ENCODE measurements at places on chromosomes 2 and 18.
A peak's percentile ranks its signal among the peaks of the same experiment; 100 is the strongest.

DNA sequence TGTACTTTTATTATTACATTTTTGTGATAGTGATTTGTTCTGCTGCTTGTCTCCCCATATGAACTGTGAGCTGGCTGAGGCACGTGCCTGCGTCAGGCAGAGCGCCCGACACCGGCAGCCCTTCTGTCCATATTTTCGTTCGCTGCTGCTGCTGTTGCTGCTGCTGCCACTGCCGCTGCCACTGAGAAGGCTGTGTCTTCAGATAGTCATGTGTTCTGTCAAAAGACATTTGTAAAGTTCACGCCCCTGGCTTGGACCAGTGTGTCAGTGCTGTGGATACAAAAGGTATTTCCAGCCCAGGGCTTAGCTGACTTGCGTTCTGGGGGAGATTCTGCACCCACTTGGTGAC is 47.0 kb downstream of the TWIST2 start:
- H3K4me3 ChIP-seq: no peak overlapping the region
- no peaks in the 10 kb centered on the region for H3K27me3 ChIP-seq
- DNase-seq: no peak
- peak overlapping the region; percentile 65 for H3K27ac ChIP-seq
- H3K36me3 ChIP-seq: no peaks in the 10 kb centered on the region

GRCh38 chr18:61203151-61203550 is 130.1 kb upstream of the CDH20 start:
- H3K36me3 ChIP-seq: no peaks in the 10 kb centered on the region
- no peak for DNase-seq
- no peaks in the 10 kb centered on the region for H3K4me1 ChIP-seq
- H3K27ac ChIP-seq: no peak overlapping the region

- no peak overlapping the region for H3K27ac ChIP-seq
- DNase-seq: no peak
- H3K4me1 ChIP-seq: no peaks in the 10 kb centered on the region
- H3K27me3 ChIP-seq: no peaks in the 10 kb centered on the region
Observed at GRCh38 chr2:107136733-107137132, 250.8 kb upstream of the ST6GAL2 start.

DNA sequence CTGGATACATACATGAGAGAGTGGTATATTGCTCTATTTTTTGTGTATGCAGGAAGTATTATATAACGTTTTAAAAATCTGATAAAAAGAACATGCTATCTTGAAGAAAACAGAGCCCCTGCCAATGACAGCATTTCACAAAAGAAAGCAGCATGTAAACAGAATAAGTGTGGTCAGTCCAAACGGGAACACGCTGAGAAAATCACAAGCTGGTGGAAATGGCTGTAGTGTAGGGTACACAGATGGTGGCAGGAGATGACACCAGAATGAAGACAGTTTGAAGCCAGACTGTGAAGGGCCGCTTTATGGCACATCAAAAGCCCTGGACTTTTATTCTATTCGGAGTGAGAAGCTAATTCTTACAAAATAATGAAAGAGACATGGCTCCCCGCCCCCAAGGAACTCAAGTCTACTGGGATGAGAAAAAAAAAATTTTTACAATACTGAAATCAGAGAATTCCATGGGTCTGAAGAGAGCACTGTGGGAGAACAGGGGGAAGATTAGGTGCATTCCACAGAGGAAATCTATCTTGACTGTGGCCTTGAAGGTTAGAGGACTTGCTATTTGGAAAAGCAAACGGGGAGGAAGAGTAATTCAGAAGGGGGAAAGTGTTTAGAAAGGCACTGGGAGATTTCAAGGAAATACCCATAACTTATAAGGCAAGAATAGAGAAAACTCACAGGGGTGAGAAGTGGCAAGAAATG is 217.7 kb upstream of the SMAD7 start:
- peaks cover 6% of the 10 kb centered on the region for H3K36me3 ChIP-seq
- H3K27ac ChIP-seq: no peak overlapping the region
- H3K27me3 ChIP-seq: no peaks in the 10 kb centered on the region
- DNase-seq: no peak

DNA sequence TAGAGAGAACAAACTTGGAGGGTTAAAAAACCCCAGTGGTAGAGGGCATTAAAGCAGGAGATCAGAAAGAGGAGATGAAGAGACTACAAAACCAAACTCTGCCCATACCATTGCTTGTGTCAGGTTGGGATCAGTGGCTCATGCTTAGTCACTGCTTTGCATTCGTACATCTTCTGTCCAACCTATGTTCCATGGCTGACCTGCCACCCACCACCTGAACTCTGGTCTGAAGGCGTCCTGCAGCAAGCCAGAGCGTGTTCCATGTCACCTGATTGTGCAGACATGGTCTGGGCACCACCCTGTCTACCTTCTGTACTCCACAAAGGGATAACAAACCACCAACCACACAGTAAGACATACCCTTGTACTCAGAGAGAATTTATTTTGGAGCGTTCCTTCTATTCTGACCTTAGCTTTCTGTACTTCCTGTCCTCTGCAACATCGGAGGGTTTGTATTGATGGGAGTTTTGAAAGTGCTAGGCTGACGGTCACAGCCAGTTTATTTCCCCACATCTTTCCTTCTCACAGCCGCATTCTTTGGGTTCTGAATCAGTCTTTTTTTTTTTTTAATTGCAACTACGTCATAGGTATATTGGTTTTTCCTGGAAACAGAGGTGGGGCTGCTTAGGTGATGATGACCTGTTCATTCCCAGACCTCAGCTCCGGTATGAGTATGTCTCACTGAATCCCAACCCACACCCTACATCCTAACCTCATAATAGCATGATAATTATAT is 88.3 kb downstream of the SOWAHC start:
- no peaks in the 10 kb centered on the region for H3K27me3 ChIP-seq
- no peaks in the 10 kb centered on the region for H3K36me3 ChIP-seq
- no peak for DNase-seq

DNA sequence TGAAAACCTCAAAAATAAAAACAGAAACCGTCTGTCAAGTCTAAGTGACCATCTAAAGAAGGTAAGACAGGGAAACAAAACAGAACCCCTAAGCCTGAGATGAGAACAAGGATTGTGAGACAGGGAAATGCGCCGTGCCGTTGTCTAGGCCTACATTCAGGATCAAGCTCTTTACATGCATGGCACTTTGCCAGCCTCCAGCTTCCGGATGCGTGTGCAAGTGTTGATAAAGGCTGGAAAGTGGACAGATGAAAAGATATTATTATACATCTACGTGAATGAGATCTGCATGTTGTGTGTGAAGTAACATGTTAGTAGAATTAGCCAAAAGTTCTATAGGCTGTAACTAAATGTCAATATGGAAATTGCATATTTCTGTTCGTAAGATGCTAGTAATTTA is 28.6 kb upstream of the TMEM87B start:
- peaks cover 3% of the 10 kb centered on the region for H3K4me1 ChIP-seq
- H3K27me3 ChIP-seq: no peaks in the 10 kb centered on the region
- no peak overlapping the region for H3K27ac ChIP-seq

DNA sequence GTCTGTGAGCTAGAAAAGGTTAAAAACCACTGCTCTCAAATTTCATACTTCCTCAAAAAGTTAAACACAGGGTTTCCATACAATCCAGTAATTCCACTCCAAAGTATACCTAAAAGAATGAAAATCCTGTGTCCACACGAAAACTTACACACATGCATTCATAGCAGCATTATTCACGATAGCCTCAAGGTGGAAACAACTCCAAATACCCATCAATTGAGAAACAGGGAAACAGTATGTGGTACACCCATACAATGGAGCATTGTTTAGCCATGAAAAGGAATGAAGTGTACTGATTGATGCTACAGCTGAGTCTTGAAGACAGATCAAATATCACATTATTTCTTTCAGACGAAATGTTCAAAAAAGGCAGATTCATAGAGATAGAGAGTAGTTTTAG is 36.7 kb downstream of the UXS1 start:
- peaks cover 18% of the 10 kb centered on the region for H3K36me3 ChIP-seq
- no peaks in the 10 kb centered on the region for H3K4me1 ChIP-seq

DNA sequence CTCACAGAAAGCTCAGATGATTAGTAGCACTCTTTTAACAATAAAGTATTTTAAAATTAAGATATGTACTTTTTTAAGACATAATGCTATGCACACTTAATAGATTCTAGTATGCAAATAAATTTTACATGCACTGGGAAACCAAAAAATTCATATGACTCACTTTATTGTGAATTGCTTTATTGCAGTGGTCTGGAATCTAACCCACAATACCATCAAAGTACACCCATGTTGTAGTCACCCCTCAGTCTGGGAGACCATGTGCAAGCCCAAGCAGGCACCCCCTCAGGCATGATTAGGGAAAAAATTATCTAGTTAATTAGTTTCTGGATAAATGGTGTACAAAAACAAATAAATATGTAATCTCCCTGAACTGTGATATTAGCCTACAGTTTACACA is 649.0 kb upstream of the HS6ST1 start:
- H3K4me1 ChIP-seq: no peaks in the 10 kb centered on the region
- peak; percentile 7 for DNase-seq
- no peaks in the 10 kb centered on the region for H3K36me3 ChIP-seq
- no peak overlapping the region for H3K27ac ChIP-seq
- H3K4me3 ChIP-seq: no peak overlapping the region

- H3K36me3 ChIP-seq: no peaks in the 10 kb centered on the region
- no peak for DNase-seq
- peaks cover 8% of the 10 kb centered on the region for H3K4me1 ChIP-seq
- no peak overlapping the region for H3K27ac ChIP-seq
- no peaks in the 10 kb centered on the region for H3K27me3 ChIP-seq
Observed at GRCh38 chr2:146634230-146635097, 1210.4 kb upstream of the ACVR2A start.

GRCh38 chr18:74388227-74388626 is 68.9 kb downstream of the DIPK1C start:
- H3K27ac ChIP-seq: no peak overlapping the region
- no peaks in the 10 kb centered on the region for H3K4me1 ChIP-seq
- no peak overlapping the region for H3K4me3 ChIP-seq
- H3K36me3 ChIP-seq: no peaks in the 10 kb centered on the region
- no peaks in the 10 kb centered on the region for H3K27me3 ChIP-seq
- no peak for DNase-seq

DNA sequence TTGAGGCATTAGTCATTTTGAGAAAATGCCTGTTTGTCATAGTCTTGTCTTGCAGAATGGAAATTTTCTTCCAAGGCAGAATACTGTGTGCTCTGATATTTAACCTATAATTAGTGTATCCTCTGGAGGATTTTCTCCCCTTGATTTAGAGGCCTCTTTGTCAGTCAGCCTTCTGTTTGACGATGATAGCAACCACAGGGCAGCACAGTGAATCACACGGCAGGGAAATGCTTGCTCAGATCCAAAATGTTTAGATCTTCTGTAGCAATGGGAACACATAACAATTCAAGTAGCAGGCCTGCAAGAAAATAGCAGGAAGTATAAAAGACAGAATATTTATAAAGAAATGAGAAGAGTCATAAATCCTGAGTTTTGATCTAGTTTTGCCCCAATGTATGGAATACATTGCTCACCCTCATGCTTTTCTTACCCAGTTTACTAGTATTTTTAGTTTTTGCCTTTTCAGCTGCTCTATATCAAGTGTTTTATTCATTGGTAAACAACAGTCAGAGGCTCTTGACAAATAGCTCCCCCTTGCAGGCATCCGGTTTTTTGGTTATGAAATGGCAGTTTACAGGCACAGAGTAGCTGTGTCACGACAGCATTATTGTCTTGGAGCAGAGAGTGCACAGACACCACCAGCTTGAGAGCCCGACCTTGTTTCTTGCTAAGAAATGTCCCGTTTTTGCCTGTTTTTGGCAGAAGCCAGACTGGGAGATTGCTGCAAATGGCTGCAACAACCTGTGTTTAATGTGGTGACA is 185.1 kb downstream of the MYO3B start:
- H3K36me3 ChIP-seq: no peaks in the 10 kb centered on the region
- H3K4me3 ChIP-seq: no peak overlapping the region
- H3K27ac ChIP-seq: no peak overlapping the region
- no peaks in the 10 kb centered on the region for H3K27me3 ChIP-seq

DNA sequence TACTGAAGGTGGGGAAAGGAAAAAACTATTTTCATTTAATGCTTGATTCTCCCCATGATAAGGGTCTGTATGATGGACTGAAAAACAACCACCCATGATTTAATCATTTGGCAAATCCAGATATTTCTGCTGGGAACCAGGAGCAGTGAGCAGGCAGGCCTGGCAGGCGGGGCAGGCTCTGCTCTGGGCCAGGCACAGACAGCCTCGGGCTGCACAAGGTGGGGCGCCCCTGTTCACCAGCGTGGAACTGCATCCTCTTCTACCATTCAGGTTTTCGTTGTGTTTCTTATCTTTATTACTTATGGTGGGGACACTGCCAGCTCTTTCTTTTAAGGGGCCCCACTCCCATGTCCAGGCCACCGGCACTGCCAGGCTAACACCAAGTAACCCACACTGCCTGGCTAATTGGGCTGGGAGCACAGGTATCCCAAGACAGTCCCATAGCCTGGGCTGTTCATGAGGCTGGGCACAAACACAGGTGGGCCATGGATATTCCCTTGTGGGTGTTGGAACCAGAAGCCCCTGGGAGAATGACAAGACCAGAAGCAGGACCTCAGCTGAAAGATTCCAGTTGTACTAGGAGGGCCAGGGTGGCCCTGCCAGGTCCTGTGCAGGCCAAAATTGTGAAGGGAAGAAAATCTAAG is 57.1 kb upstream of the RALBP1 start:
- no peak overlapping the region for H3K4me3 ChIP-seq
- H3K27ac ChIP-seq: no peak overlapping the region
- peak; percentile 86 for DNase-seq
- H3K36me3 ChIP-seq: no peaks in the 10 kb centered on the region

GRCh38 chr2:115290478-115290877 is 848.0 kb downstream of the DPP10 start:
- no peak overlapping the region for H3K4me3 ChIP-seq
- DNase-seq: no peak
- H3K27ac ChIP-seq: no peak overlapping the region

GRCh38 chr2:156456616-156457015 is 20.4 kb downstream of the GPD2 start:
- no peak for DNase-seq
- no peaks in the 10 kb centered on the region for H3K36me3 ChIP-seq
- no peaks in the 10 kb centered on the region for H3K27me3 ChIP-seq
- H3K27ac ChIP-seq: no peak overlapping the region
- H3K4me3 ChIP-seq: no peak overlapping the region

- no peak overlapping the region for H3K27ac ChIP-seq
- no peak overlapping the region for H3K4me3 ChIP-seq
- no peaks in the 10 kb centered on the region for H3K27me3 ChIP-seq
- no peaks in the 10 kb centered on the region for H3K4me1 ChIP-seq
Observed at GRCh38 chr2:199596549-199596948, 138.8 kb upstream of the SATB2 start.

DNA sequence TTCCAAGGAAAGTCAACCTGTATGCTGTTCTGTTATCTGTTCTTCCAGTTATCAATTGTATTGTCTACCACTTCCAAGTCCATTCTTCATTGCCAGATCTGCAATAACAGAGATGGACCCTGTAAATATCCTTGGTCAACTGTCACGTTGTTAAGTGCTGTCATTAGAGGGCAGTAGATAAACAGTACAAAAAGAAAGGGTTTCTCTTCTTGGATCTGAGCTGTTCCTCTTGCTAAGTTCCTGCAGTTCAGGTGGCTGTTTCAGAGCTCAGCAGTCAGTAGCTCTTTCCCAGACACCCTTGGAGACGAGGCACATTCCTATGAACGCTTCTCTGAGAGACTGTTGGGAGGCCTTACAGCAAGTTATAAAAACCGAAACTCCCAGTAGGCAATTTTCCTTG is 957.1 kb upstream of the CHAC2 start:
- H3K27ac ChIP-seq: no peak overlapping the region
- H3K27me3 ChIP-seq: no peaks in the 10 kb centered on the region
- H3K4me3 ChIP-seq: no peak overlapping the region
